K562 (cell line): ENCODE measurements at places on chromosomes 3 and 15. TPM values are rescaled to one million over a fixed set of nuclear protein-coding genes. Genes with fewer than 3 reads are reported as not detected.

DNA sequence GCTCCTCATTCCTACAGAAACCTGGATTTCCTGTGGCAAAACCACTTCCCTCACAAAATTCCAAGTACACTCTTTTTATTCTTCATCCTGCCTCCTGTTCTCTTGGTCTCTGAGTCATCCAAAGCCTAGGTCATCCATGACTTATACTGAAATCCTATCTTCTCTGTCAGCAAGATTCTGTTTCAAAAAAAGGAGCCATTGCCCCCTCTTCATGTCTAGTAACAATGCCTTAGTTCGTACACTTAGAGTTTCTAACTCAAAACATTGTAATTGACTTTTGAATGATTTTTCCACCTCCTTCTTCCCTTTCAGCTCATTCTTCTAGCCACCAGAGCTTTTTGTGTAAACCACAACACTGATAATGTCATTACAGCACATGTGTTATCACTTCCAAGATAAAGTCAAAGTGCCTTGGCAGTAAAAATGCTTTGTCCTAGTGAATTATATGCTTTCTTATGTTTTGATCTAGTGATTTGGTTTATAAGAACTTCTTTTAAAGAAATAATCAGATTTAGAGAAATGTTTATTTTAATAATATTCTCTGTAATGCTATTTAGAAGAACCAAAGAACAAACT lies 256.5 kb upstream of the NECTIN3 start:
- no peaks in the 10 kb centered on the region for H3K36me3 ChIP-seq
- H3K27ac ChIP-seq, result no peak overlapping the region
- no peaks in the 10 kb centered on the region for H3K4me1 ChIP-seq
- H3K27me3 ChIP-seq, result no peaks in the 10 kb centered on the region
- H3K4me3 ChIP-seq, result no peak overlapping the region

RBMS3 gene
- not detected in 2 replicates for polyA plus RNA-seq

SOX14 gene
- polyA plus RNA-seq, result 0.08 TPM in 1 of 2 replicates, not detected in the other

- H3K4me1 ChIP-seq, result peaks cover 7% of the 10 kb centered on the region
- no peak overlapping the region for H3K27ac ChIP-seq
- H3K36me3 ChIP-seq, result no peaks in the 10 kb centered on the region
- no peak for DNase-seq
- H3K4me3 ChIP-seq, result no peak overlapping the region
These were observed 44.4 kb downstream of the STARD9 start for GRCh38 chr15:42619656-42620371.

- no peak overlapping the region for H3K27ac ChIP-seq
- peaks cover 5% of the 10 kb centered on the region; the same call in 1 of the 3 replicates for H3K4me1 ChIP-seq
- no peak for DNase-seq
- no peaks in the 10 kb centered on the region for H3K36me3 ChIP-seq
These were observed 4.8 kb downstream of the TNFAIP8L3 start for GRCh38 chr15:51089699-51090453.

- no peaks in the 10 kb centered on the region for H3K4me1 ChIP-seq
- no peak overlapping the region for H3K27ac ChIP-seq
- no peaks in the 10 kb centered on the region for H3K27me3 ChIP-seq
- H3K4me3 ChIP-seq, result no peak overlapping the region
These were observed 13.1 kb downstream of the WDR82 start for GRCh38 chr3:52265387-52265786.

DNA sequence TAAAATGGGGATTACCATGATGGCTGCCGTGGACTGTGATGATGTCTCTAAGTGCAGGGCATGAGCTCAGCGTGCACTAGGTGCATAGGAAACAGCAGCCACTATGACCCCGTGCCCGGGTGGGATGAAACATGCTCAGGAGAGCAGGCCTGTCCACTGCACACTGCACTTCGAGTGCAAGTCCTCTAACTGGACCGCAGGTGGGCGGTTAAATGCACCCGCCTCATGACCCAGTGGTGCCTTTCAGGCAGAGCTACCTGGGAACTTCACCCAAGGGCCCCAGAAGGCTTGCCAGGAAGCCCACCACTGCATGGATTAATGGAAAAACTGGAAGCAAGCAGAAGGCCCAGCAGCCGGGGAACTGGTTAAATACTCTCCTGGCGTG lies 34.0 kb downstream of the PRKCD start:
- H3K4me3 ChIP-seq, result no peak overlapping the region
- H3K27ac ChIP-seq, result no peak overlapping the region
- H3K27me3 ChIP-seq, result no peaks in the 10 kb centered on the region
- peaks cover 4% of the 10 kb centered on the region; the same call in 1 of the 3 replicates for H3K36me3 ChIP-seq
- peaks cover 19% of the 10 kb centered on the region for H3K4me1 ChIP-seq

- H3K4me3 ChIP-seq, result no peak overlapping the region
- H3K27me3 ChIP-seq, result no peaks in the 10 kb centered on the region
- peaks cover 82% of the 10 kb centered on the region for H3K36me3 ChIP-seq
- no peak for DNase-seq
- peaks cover 22% of the 10 kb centered on the region for H3K4me1 ChIP-seq
These were observed 3.4 kb upstream of the OGG1 start for GRCh38 chr3:9746330-9746729.

GRCh38 chr3:112127522-112128494 lies 5.2 kb downstream of the GCSAM start:
- H3K27ac ChIP-seq, result no peak overlapping the region
- no peaks in the 10 kb centered on the region for H3K27me3 ChIP-seq
- H3K4me3 ChIP-seq, result no peak overlapping the region

DNA sequence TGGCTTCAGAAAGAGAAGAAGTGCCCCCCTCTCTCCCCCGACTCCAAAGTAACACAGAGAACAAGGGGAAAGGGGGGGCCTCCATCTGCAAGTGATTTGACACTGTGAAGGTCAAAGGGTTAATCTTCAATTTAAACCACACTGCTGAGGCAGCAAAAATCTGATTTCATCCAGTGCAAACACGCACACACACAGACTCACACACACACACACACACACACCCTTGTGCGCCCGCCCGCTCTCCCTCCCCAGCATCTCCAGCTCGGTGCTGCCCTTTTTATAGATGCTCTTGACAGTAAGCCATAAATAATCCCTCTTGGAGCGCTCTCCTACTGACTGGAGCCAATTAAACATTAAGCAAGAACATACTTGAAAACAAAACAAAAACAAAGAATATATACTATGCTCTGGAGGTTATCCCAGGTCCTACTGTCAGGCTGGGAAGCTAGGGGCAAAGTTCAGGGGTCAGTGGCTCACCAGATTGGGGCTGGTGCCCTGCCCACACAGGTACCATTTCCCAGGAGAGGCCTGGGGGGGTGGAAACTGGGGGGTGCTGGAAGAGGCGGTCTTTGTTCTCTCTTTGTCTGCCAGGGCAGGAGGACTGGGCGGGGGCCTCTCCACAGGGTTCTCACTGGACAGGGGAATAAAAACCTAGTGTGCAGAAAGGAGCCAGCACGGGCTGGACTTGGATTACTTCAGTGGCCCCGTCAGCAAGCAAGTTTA lies 16.3 kb downstream of the BMF start:
- H3K4me3 ChIP-seq, result no peak overlapping the region
- H3K4me1 ChIP-seq, result peaks cover 33% of the 10 kb centered on the region
- no peaks in the 10 kb centered on the region for H3K36me3 ChIP-seq
- no peak overlapping the region for H3K27ac ChIP-seq
- no peak for DNase-seq

TRH gene
- not detected in 2 replicates for polyA plus RNA-seq
